ENCODE measurements at places on chromosomes 6 and 20. TPM values are rescaled to one million over a fixed set of nuclear protein-coding genes. Genes with fewer than 3 reads are reported as not detected.

RAET1G gene
- total RNA-seq: 2.2 TPM

DNA sequence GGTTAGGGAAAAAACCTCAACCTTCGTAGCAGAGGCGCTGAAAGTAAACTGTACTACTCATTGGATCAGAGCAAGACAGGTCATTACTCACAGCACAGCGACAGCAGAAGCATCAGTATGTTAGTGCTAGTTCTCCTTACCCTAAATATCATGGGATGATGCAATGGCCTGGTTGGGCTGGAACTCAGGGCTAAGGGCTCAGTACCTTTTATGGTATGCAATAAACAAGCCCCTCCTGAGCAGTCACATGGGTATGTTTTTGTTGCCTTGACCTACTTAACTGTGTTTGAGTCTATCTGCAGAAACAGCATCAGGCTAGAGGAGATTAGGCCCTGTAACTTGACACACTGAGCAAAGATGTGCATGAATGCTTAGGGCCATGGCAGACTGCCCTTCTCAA is 369.4 kb upstream of the IMPG1 start:
- peak; percentile 31 for DNase-seq

DNA sequence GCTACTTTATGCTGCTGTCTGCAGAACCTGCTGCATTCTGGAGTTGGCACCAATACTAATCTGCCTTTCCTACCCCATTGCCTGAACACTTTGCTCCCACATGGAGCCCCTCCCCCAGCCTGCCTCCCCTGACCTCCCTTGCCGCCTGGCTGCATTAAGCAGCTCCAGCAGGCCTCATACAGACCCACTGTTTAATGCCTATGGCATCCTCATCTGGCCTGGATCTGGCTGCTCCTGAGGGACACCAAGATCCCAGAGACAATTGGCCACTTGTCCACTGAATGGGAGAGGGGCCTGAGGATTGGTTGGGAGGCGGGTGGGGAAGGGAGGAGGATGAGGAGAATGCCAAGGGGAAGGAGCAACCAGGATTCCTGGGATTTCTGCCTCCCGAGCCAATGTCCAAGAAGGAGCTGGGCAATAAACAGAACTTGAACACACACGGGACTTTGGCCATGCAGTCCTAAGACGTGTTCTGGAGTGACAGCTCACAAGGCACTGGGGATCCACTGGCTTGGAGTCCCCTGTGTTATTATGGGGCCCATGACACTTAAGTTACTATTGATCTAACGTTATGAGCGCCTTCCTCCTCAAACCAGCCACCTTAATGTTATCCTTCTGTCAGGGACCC is 10.4 kb upstream of the KCNK5 start:
- no peak for DNase-seq

GRCh38 chr20:51284176-51284575 is 258.3 kb downstream of the NFATC2 start:
- no peak for DNase-seq

- no peak for DNase-seq
Observed at GRCh38 chr6:13992417-13993055, 67.8 kb downstream of the RNF182 start.
